Motor neuron (in vitro differentiated cells): ENCODE measurements at places on chromosomes 4 and X. TPM values are rescaled to one million over a fixed set of nuclear protein-coding genes. Genes with fewer than 3 reads are reported as not detected.

The FAM9B gene
- total RNA-seq, result not detected in 2 replicates

GRCh38 chr4:100644150-100644549 lies 126.3 kb upstream of the EMCN start:
- no peak for ATAC-seq

DNA sequence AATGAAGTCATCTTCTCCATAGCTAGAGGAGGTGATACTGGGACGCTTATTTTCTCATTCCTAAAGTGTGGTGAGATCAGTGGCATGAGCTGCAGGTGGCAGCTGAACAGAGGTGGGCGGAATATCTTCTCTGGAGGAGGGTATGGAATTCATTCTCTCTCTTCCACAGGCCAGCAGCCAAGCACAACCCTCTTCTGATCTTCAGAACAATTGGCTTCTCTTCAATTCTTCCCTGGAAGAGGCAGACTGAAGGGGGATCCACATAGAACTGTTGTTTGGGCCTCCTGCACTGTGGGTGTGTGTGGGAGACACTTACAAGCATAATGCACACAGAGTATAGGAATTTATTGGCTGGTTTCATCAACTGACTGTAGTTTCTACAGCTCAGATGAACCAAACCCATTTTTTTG lies 180.4 kb upstream of the RASGEF1B start:
- ATAC-seq, result no peak

The TMPRSS11F gene
- 0.15 and 0.36 TPM in 2 replicates for total RNA-seq

DNA sequence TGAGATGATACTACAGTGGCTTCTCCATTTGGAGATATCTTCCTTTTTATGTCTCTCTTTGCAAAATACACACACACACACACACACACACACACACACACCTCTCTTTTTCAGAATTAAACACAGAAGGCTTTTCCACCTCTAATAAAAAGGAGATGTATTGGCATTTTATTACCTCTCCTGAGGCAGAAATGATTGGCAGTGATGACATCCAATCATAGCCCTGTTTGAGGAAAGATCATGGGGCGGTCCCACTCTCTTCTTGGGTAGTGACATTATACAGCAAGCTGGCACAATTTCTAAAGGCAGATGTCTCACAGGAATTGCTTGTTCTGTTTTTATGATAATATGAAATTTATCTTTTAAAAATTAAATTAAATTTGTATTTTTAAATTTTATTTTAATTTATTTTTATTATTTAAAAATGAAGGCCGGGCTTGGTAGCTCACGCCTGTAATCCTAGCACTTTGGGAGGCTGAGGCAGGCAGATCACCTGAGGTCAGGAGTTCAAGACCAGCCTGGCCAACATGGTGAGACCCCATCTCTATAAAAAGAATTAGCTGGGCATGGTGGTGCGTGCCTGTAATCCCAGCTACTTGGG lies 15.6 kb downstream of the CHRNA9 start:
- no peak for ATAC-seq

DNA sequence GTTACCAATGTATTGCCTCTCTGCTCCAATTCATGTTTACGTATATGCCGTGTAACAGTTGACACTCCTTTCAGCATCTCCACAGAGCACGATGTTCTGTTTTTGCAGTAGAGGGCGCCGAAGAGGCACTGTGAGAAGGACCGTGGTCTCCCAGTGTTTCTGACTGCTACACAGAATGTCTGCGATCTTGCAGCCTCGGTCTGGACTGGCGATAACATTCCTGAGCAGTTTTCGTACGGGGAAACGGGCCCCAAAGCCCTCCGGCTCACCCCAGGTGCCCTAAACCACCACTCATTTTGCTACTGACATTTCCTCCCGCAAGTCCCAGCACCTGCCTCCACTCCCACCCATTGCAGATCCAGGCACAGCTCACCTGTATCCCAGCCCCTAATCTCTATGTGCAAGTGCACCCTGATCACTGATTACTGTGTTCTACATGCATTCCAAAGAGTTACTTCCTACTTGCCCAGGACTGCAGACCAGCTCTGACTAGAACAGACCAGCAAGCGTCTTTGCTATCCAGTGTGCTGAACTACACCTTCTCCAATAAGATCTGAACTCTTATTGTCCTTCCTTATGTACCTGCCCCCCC lies 12.4 kb upstream of the NFXL1 start:
- peak; percentile 99 for ATAC-seq

The ADH1C gene
- total RNA-seq, result 0.59 and 0.67 TPM in 2 replicates
